Effector memory CD8-positive, alpha-beta T cell (primary cell): ENCODE measurements at places on chromosomes 3 and 15.
A peak's percentile ranks its signal among the peaks of the same experiment; 100 is the strongest.

- DNase-seq, result peak; percentile 25
These were observed at the start of gene ABHD17C for GRCh38 chr15:80695099-80695910. Gene ABHD17C (plus strand): TSS chr15:80695310. CDS start chr15:80695430, 120 bp downstream.

DNA sequence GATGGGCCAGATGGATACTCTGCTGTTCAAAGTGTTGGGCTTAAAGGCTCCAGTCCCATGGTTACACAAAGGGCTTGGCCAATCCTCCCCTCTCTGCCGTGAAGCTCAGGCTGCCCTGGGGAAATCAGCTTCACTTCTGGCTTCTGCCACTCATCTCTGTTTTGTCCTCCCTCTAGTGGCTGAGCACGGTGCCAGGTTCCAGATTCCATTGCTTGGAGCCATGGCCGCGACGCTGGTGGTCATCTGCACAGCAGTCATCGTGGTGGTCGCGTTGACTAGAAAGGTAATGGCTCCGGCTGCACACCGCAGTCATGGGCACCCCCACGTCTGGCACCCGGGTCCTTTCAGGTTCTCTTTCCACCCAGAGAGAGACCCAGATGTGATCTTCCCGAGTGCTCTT lies 5.6 kb downstream of the TIGIT start:
- DNase-seq, result peak; percentile 24

DNA sequence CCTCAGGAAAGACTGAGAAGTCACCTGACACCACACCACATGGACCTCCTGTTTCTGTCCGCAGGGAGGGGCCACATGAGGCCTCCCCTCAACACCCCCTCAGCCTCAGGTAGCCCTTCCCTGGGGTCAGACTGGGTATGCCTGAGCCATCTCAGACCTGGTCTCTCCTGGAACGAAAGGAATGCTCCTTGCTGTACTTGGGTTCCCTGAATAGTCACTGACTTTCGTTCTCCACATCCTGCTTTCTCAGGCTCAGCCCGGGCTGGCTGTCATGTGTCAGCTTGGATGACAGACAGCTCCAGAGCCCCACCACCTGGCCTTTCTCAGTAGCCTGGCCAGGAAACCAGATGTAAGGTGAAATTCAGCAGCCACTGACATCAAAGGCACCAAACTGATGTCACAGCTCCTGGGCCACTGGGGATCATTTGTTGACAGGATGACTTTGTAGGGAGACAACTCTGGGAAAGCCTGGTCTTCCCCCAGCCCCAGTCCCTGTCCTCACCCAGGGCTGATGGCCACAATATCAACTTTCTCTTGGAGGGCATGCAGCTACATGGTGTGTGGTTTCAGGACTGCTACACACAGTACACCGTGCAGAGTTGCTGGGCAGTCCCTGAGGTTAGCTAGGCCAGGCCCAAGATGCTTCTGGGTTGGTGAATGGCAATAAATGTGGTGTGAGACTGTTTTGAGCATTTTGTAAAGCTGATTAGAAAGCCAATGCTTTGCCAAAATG lies 141.4 kb upstream of the MRPS22 start:
- no peak for DNase-seq

DNA sequence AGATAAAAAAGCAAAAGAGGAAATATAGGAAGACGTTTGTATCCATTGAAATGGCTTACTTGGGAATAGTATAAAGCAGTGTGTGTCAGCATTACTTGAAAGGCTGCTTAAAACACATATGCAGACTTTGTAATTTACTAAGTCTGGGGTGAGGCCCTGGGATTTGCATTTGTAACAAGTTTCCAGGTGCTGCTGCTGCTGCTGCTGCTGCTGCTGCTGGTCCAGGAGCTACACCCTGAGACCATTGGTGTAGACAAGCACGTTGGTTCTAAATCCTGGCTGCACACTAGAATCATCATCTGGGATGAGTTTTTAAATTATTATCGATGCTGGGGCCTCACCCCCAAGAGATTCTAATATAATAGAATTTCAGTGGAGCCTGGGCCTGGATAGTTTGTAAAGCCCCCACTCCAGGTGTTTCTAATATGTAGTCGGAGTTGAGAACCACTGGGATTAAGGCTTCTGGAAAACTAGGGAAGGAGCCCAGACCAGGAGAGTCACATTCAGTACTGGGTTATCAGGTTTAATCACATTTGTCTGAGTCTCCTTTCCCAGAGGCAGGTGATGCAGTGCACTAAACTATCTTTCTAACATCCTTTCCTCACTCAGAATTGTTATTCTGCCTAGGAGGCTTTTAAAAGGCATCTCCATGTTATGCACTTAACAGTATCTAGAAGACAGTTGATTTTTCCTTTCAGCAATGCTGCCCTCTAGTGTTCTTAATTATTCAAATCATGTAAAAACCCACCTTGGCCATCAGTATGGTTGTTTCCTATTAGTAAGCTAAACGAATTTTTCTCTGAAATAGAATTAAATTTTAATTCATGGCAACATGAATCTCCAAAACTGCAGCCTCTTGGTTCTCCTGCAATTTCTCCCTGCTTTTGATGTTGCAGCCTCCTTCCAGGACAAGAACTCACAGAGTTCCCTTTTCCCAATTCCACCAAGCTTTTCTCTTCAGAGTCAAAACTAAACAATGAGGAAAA lies 45.4 kb downstream of the SSR3 start:
- peak; percentile 11 for DNase-seq

- DNase-seq, result no peak
These were observed 43.4 kb downstream of the DCP1A start for GRCh38 chr3:53303957-53304356.

DNA sequence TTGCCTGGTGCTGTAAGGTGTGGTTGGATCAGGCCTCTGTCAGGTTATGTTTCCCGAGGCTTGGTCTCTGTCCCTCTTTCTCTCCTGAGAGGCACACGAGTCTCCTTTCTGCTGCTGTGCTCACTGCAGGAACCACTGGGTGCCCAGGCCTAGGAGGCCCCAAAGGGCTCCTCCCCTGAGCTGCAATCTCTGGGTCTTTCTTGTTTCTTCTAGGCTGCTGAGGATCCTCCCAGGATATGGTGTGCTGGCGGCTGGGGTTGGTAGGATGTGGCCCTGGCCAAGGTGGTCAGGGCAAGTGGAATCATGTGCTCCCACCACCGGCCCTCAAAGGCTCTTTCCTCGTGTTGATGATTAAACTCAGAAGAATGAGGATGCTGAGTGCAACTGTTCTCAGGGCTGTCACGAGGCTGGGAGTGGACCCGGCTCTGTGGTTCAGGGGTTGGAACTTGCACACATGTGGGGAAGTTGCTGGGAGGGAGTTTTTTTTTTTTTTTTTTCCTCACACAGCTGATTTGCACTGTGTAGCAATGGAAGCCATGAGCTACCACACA lies 43.6 kb upstream of the CTSH start:
- no peak for DNase-seq

GRCh38 chr3:126154391-126155279 lies 25.8 kb downstream of the ALDH1L1 start:
- no peak for DNase-seq

- DNase-seq, result no peak
These were observed 32.0 kb downstream of the MAP4 start for GRCh38 chr3:47984075-47984728.

DNA sequence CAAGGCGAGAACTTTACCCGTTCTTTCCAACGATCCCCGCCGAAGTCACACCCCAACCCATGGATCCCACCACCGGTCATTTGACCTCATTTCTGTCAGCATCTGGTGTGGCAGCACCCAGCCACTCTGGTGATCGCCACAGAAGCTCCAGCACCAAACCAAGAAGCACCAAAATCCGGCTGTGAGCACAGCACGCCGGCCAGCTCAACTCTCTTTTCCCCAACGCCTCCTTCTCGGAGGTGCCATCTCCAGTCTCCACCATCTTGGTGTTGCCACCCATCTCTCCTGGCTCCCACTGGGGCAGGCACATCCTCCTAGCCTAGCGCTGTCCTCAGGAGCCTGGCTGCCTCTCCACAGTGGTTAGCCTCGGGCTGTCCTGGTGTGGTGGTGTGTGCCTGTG lies 6.5 kb downstream of the MUC4 start:
- no peak for DNase-seq

GRCh38 chr3:176208283-176208682 lies 989.0 kb downstream of the TBL1XR1 start:
- DNase-seq, result no peak

- peak; percentile 43 for DNase-seq
These were observed 6.5 kb upstream of the DNASE1L3 start for GRCh38 chr3:58217209-58217811.

DNA sequence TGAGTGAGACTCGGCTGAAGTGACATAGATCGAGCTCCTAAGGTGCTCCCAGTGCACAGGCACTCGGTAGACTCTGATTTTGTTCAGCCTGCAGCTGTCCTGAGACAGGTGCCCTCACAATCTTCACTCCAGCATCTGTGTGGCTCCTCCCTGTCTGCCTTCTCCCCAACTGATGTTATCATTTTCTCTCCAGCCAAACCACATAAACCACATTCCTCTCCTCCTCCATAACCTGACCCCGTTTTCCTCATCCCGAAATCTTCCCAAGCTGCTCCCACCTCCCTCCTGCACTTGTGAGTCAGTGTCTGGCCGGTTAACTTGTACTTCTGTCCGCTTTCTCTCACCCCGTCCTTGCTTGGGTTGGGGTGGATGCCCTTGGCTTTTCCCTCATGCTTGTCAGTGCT lies 93.3 kb upstream of the HACD2 start:
- DNase-seq, result no peak

DNA sequence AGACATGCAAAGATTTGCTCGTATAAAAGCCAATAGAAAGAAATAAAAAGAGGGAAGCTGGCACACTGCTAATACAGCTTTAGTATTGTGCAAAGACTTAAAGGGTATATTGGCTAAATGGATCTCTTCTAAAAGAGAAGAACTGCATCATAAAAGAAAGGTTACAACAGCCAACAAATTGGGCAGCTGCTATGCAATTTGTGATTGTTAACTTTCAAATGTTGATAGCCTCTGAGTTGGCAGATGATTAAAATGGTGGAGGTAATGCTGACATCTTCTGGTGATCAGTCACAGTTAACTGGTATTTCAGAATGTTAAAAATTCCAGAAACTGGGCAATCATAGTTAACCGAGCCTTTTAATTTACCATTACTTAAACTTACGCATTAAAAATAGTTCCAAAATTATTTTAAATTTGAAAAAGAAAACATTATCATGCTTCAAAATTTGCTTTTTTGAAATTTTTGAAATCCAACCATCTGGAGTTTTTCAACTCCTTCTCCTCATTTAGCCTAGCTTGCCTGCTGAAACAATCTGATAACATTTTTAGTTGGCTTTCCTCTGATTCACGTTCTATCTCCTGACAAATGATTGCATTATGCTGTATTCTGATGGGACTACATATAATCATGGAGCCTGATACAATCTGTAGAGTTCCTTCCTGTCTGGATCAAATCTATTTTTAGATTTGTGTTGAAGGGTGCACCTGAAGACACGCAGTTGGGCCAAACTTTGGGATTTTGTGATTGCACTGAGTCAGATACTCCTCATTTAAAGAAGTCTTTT lies 144.0 kb upstream of the PDZRN3 start:
- no peak for DNase-seq

- no peak for DNase-seq
These were observed 247.4 kb upstream of the CHRNA7 start for GRCh38 chr15:31782951-31783350.

- no peak for DNase-seq
These were observed 47.4 kb upstream of the ATP13A3 start for GRCh38 chr3:194534243-194534642.

DNA sequence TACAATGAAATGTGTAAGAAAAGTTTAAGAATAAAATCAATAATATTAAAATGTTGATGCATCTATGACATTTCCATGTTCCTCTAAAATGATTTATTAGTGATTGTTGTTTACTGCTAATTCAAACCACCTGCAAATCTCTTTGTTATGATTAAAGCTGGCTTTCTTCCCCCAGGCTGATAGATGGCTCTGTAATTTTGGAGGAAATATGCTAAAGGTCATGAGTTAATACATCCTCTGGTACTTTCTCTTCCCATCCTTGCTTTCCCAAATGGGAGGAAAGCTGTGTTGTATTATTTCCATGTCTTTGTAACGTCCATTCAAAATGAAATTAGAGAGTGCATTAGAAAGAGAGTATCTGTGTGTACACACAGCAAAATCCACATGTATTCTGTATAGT lies 139.5 kb upstream of the TMCO5A start:
- DNase-seq, result no peak

GRCh38 chr3:37387462-37387861 lies 213.1 kb upstream of the LRRFIP2 start:
- no peak for DNase-seq

DNA sequence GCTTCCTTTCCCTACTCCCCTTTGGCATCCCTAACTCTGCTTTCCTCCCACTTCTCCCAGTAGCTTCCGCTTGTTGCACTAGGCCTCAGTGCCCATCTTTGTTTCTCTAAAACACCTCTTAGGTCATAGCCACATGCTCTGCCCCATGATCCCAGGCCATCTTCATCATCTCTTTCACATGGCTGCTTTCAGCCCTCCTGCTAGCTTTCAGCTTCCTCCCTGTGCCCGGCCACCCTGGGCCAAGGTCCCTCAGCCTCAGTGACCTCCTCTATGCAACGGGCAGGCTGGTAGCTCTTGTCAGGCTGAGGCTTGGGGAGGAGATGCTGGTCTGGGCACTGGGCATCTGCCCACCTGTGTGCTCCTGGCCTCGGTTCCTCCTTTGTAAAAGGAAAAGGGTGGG lies 2.3 kb downstream of the PLEKHO2 start:
- DNase-seq, result no peak

DNA sequence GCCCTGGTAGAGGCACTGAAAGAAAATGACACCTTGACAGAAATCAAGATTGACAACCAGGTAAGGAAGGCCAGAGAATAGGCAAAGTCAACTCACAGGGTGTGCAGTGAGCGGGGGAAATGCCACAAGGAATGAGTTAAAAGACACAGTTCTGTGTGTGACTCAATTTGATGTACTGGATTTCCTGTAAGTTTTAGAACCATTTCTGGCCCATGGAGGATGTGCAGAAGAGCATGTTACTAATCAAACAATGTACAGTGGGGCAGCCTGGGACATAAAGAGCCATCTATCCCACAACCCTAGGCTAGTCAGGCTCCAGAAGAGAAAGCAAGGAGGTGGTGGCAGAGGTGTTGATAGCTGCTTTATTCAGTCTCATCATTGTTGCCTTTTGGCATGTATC lies 31.2 kb upstream of the TMOD3 start:
- DNase-seq, result no peak

GRCh38 chr3:3066378-3066777 lies 43.8 kb downstream of the IL5RA start:
- DNase-seq, result no peak

DNA sequence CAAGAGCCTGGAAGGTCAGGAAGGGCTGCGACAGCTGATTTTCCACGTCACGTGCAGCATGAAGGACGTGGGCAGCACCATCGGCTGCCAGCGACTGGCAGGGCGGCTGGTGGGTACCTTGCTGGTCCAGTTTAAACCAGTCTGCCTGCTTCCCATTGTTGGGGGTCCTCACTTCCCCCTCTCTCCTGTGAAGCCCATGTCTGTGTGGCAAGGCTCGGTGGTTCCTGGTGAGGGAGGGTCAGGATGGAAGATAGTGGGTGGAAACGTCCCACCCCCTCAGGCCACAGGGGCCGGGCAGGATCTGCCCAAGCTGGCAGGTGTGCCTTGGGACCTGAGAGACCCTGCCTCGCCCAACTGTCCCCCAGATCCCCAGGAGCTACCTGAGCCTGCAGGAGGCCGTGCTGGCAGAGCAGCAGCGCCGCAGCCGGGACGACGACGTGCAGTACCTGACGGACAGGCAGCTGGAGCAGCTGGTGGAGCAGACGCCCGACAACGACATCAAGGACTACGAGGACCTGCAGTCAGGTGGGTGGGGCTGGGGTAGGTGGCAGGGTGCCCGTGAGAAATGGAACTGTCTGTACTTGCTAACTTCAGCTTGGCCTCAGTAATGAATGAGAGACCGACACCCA lies 108.2 kb downstream of the LRRK1 start:
- DNase-seq, result no peak
